ENCODE measurements at places on chromosomes 16 and 17.

DNA sequence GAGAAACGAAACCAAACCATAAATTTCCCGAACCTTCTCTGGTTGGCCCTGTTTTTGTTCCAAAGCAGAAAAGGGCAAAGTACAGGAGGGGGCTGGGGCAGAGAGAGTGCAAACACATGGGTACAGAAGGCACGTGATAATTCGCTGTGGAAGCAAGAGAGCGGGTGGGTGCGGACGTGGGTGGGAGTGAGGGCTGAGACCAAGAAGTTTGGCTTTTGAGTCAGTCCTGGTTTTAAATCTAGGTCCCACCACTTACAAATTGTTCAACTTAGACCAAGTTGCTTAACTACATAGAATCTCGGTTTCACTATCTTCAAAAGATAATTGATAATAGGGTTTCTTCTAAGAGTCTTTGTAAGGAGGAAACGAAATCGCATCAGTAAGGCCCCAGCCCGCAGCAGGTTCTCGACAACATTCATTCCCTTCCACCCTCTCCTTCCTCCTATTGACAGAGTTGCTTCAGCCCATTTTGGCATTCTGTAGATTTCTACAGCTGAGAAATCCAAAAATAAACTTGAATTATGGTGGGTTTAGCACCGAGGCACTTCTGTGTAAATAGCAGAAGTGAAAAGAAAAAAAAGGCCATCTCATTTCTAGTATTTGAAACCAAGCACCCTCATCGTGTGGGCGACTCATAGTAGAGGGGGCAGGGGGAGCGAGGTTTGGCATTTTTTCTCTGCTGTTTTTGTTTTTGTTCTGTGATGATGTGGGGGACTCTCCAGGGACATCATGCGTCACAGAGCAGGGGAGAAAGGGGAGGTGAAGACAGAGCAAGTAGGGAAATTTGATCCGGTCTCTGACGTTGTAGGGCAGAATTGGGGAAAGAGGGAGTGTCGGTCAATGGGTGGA is 33.6 kb upstream of the CCR7 start:
- DNase-seq = no peak

DNA sequence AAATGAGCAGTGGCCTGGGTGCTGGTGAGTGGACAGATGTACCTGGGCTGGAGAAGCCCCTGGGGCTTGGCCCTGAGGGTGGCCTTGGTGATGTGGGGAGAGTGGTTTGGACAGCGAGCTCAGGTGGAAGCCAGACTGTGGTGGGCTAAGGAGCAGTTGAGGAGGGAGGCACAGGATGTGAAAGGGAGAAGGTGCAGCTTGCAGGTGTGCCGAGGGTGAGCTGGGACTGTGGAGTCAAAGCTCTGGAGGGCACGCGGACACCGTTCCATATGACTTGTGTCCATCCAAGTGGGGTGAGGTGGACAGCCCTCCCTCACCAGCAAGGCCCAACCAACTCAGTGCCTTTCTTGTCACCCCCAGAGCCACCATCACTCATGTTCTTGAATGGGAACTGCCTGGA is 170.8 kb upstream of the ZNF267 start:
- DNase-seq = no peak

GRCh38 chr17:34154961-34155730 is 99.9 kb upstream of the CCL2 start:
- no peak for DNase-seq

DNA sequence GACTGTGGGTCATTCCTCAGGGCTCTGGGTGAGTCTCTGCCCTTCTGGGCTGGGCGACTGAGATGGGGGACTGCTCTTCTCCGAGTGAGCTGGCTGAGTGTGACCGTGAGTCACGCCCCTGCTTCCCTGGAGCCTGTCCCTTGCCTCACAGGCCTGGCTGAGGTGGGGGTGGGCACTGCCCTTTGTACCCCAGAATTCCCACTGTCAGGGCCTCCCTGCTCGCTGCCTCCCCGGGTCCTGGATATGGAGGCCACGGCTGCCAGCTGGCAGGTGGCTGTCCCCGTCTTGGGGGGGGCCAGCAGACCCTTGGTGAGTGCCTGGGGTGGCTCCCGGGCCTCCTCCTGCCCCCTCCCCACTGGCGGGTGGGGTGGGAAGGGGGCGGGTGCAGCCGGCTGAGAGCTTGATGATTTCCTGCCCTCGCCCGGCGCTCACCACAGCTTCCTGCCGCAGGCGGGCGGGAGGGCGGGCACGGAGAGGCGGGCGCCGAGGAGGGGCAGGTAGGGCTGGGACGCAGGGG is at the start of gene LAT:
Gene LAT, plus strand, starts transcription at position 434 of the 517 bp plus-strand sequence. CDS start 366 bp downstream, outside the sequence.
- no peak for DNase-seq

DNA sequence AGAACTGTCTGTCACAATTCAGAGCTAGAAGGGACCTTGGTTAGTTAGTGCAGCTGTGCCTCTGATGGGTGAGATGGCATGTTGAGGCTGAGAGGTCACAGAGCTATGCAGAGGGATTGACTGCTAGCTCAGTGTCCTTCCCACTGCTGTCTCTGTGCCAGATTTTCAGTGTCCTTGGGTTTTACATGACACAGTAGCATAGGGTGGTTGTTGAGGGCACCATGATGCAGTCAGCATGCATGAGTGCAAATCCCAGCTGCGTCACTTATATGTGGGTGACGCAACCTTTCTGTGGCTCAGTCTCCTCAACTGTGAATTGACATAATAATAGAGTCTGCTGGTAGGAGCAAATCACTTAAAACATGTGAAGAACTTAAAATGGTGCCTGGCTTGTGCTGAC is 2.7 kb downstream of the MT1A start:
- no peak for DNase-seq

GRCh38 chr16:66425651-66426050 is 1.4 kb upstream of the BEAN1 start:
- DNase-seq = no peak

GRCh38 chr16:27228621-27229501 is 25.5 kb downstream of the KDM8 start:
- no peak for DNase-seq

GRCh38 chr16:6528217-6528616 is 804.4 kb upstream of the RBFOX1 start:
- no peak for DNase-seq

- DNase-seq = no peak
Observed at GRCh38 chr17:1460233-1460632, 4.2 kb upstream of the CRK start.

- no peak for DNase-seq
Observed at GRCh38 chr16:23640615-23640930, 537 bp downstream of the PALB2 start.

All from NCI-H1694 treated with DMSO at 0.1 percent for 48 hours (cell line).